ENCODE measurements at places on chromosomes 1 and 21. TPM values are rescaled to one million over a fixed set of nuclear protein-coding genes. Genes with fewer than 3 reads are reported as not detected.

- DNase-seq, result no peak
These were observed 31.7 kb upstream of the TRIM17 start for GRCh38 chr1:228448372-228448771.

- DNase-seq, result no peak
These were observed 8.8 kb upstream of the OBSCN start for GRCh38 chr1:228198977-228199590.

DNA sequence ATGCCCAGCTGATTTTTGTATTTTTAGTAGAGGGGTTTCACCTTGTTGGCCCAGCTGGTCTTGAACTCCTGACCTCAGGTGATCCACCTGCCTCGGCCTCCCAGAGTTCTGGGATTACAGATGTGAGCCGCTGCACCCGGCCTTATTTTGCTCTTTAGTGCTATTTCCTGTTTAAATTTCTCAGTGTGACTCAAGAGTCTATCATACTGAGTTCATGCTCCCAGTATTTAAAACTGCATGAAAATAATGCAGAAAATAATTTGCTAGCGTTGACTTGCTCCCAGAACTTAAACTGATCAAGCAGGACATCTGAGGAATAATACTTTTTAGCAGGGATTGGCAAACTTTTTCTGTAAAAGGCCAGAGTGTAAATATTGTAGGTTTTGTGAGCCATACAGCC is 86.4 kb upstream of the C1orf21 start:
- no peak for DNase-seq

SLC9C2 gene
- total RNA-seq, result not detected

SLC45A1 gene
- total RNA-seq, result 3.2 TPM

ISG20L2 gene
- total RNA-seq, result 7.8 TPM
